ENCODE measurements at places on chromosomes 11 and 22.

GRCh38 chr11:73262851-73263495 is 9.2 kb upstream of the P2RY6 start:
- DNase-seq = no peak

DNA sequence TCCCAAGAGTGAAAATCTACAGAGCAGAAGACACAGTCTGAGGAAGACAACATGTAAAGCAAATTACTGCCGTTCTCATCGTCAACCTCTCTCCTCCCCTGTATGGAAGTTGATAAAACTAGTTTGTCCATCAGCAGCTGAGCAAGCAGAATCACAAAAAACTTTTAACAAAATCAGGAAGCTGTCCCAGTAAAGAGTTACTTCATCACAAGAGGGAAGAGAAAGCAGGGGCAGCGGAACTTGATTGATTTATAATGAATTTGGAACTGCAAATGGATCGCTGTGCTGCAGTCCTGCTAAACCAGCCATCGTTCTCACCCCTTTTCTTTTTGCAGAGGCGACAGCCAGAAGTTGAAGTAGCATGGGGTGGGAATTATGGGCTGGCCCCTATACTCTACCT is 13.7 kb upstream of the UCP3 start:
- no peak for DNase-seq

DNA sequence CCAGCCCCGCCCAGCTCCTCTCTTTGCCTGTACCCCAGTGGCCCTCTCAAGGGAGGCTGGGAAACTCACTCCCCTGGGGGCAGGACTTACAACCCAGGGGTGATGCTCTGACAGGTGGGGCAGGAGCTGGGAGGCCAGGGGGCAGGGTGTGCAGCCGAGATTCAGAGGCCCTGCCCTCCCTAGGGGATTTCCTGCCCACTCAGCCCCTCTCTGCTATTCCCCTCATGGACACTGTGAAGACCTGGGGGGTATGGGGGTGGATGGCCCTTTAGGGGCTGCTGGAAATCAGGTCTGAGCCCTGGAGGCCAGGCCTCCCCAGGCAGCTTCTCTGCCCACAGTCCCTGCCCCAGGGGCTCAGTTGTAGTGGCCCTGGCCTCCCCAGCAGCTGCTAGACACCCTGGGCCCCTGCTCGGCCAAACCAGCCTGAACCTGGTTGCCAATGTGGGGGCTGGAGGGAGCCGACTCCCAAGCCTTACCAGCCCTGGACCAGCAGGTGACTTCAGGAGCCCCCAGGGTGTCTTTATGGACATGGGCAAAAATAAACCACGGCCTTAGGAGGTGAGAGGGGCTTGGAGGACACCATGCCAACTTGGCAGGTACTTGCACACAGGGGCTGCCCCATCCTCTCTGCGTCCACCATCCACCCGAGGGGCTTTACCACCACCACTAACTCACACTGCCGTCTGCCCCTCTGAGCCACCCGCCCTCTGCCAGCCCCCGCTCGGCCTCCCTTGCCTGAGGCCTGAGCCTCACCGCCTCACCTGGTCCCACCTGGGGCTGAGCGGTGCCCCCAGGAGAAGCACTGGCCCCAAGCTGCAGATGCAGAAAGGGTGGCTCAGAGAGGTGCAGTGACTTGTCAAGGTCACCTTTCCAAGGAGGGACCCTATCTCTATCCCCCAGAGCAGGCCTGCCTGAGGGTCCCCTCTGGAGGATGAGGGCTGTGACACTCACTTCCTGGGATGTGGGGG is 2.8 kb upstream of the PHLDA2 start:
- no peak for DNase-seq

DNA sequence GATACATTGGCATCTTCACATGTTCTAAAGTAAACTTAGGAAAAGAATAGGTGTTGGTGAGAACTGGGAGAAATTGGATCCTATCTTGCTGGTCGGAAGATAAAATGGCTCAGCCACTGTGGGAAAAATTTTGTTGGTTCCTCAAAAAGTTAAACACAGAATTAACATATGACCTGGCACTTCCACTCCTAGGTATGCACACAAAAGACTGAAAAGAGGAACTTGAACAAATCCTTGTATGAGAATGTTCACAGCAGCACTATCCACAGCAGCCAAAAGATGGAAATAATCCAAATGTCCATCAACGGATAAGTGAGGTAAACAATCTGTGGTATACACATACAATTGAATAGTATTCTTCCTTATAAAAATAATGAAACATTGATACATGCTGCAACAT is 4.8 kb upstream of the TPH1 start:
- no peak for DNase-seq

GRCh38 chr22:40002935-40003715 is 8.4 kb downstream of the FAM83F start:
- DNase-seq = no peak
